ENCODE measurements at places on chromosomes 3 and 15.

DNA sequence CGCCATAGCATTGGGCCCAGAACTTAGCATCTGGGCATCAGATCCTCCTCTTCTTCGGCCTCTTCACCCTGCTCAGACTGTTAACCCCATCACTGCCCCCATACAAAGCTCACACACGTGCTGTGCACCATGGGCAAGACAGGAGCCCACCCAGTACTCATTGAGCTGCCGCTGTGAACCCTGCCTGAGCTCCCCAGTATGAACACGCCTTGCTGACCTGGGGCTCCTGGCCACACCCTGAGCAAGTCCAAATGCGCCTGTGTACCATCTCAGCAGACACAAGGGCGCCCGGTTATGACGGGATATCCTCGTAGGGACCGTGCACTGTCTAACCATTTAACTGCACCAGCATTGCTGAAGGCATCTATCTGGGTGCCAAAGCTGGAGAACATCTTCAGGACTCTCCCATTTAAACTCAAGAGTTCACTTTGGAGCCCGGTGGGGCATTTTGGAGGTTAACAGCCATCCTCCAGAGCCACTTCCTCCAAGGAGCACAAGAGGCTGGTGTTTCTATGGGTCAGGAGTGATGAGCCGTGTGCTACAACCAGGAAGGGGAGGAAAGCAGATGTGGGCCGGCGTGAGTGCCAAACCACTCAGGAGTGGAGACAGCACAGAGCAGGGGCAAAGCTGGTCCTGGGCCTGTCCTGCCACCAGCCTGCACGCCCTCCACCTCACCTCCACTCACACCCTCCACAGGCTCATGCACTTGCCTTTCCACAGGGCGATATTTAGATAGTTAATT is 12.1 kb downstream of the PRR23E start:
- no peak for DNase-seq

GRCh38 chr3:37197810-37198371 is 23.5 kb upstream of the LRRFIP2 start:
- no peak for DNase-seq

DNA sequence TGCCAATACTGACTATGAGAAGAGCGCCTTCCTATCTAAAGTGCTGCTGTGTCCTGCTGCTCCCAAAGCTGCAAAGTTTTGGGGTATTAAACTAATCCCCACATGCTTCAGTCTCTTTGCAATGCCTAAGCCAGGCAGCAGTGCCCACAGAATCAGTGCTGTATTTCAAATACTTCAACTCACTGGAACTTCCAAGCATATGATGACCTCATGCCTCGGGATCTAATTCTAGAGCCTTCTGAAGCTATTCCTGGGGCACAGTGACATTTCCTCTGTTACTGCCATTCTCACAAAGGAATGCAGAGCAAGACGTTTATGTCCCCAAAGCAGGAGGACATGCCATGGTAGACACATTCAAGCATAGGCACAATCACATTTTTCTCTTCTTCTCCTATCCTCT is 78.5 kb downstream of the CD200 start:
- no peak for DNase-seq

DNA sequence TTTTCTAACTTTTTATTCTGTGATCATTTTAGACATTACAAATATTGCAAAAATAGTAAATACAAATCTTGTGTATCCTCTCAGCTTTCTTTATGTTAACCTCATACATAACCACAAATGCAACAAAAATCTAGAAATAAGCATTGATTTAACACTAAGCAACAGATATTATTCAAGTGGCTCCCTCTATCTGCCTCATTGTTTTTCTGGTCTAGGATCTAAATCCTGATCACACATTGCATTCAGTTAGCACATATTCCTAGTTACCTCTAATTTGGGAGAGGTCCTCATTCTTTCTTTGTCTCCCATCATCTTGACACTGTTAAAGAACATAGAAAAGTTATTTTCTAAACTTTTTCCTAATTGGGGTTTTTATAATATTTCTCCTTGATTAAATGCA is 1126.0 kb downstream of the ROBO2 start:
- DNase-seq, result no peak

- DNase-seq, result no peak
Measured at GRCh38 chr3:61110576-61110975, 140.7 kb downstream of the FHIT start.

DNA sequence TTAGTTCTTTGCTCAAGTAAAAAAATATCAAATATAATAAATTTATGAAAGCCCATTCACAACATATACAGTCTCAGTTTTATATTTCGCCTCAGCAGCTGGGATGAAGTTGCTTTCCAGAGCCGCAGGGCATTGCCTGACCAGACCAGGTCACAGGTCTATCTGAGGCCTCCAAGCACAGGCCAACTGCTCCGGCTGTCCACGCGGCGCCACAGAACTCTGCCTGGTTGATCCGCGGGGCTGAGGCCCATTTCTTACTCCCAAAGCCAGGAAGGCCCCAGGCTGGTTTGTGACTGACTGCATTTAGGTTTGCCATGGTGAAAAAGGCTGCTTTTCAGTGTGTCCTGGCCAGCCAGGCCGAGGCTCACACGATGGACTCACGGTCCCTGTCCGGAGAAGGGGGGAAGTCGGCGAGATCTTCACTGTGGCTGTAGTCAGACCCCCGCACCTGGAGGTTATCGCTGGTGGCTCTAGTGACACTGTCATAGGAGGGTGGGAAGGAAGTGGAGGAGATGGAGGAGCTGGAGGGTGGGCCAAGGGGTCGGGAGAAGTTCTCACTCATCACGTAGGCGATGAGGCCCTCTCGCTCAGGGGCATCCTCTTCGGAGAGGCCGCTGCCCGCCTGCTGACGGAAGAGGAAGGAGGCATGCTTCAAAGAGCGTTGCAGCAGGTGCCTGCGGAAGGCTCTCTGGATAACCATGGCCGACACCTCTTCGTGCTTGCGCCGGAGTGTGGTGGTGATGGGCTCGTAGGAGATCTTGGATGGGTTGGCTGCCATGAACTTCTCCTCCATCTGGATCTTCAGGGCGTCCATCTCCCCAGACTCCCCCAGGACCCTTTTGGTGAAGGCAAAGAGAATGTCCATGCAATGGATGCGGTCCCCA is 54.1 kb downstream of the EXOG start:
- no peak for DNase-seq

DNA sequence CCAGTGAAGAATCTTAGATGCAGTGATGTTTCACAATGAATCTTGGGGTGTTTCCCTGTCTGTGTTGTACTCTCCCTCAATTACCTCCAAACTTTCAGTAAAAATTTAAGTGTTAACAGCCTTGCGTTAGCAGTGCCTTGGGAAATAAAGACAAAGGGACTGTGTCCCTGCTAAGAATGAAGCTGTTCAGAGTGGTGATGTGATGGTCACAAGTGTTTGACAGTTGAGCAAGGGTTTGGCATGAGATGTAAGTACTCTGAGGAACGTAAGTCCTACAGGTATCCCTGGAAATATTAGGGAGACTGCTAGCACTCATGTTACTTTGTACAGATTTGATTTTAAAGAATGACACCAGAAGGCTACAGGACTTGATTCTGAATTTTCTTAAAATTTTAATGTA is 304.3 kb upstream of the DPH6 start:
- DNase-seq, result no peak
